Thyroid gland (tissue), 4 donors: ENCODE measurements at places on chromosomes 3 and 15. TPM values are rescaled to one million over a fixed set of nuclear protein-coding genes. Genes with fewer than 3 reads are reported as not detected.

AQP9 gene
- 1.6 TPM for total RNA-seq

GRCh38 chr15:74653426-74654102 lies 37.9 kb downstream of the CLK3 start:
- peak; percentile 82 for DNase-seq

ECE2 gene
- total RNA-seq = not detected

- DNase-seq = no peak
These were observed 169.6 kb upstream of the IL12A start for GRCh38 chr3:159818997-159819500.

- no peak for DNase-seq
These were observed 8.0 kb downstream of the TGFBR2 start for GRCh38 chr3:30614373-30614772.

- DNase-seq = no peak
These were observed 179.6 kb downstream of the TBC1D2B start for GRCh38 chr15:77897896-77898406.
